CD4-positive, alpha-beta T cell treated with Interferon alpha-2 for 1 hour (primary cell): ENCODE measurements at places on chromosomes 2 and 18.

- DNase-seq, result no peak
Measured at GRCh38 chr18:8741532-8741931, 36.2 kb downstream of the MTCL1 start.

DNA sequence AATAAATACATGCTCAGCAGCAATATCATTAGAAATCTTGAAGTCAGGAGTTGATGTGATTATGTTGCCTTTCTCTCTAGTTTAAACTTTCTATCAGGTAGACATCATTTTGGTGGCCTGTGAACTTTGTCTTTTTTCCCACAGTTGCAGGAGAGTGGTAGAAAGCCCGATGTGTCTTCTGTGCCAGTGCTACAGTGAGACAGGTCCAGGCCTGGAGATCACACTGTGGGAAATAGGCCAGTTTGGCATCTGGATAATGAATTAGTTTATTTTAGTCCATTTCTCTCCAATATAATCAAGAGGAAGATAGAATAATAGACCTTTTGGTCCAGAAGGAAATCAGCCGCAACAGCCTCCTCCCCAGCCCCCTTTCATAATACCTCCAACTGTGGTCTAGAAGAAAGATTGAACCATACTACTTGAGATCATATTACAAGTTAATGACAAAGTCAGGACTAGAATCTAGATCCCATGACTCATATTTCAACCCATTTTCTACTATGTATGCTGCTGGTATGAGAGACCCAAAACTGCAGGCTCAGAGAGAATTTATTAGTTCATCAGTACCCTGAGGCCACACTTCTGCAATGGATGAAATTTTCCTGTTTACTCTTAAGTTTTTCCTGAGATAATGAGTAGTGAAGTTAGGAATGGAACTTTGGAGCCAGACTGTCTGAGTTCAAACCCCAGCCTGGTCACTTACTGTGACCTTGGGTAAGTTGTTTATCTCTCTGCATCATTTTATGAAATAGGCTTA, 20.6 kb downstream of the KCMF1 start:
- DNase-seq, result no peak

- DNase-seq, result no peak
Measured at GRCh38 chr2:229475778-229476177, 204.7 kb upstream of the PID1 start.

DNA sequence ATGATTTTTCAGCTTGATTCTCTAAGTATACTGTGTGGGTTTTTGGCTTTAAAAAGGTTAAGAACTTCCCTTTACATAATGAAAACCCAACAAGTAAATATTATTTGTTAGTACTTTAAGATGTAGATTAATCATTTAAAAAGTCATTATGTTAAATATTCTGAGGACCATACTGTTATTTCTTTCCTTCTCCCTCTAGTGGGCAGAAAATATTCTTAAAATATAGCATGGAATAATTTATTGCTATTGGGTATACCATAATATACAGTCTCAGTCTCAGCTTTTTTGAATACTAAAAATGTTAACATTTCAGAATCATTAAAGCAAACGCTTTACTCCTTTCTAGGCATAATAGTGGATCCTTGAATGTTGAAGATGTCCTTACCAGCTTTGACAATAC, 28.1 kb downstream of the CAMKMT start:
- no peak for DNase-seq

- DNase-seq, result no peak
Measured at GRCh38 chr2:219522111-219523030, 8.1 kb downstream of the ASIC4 start.

DNA sequence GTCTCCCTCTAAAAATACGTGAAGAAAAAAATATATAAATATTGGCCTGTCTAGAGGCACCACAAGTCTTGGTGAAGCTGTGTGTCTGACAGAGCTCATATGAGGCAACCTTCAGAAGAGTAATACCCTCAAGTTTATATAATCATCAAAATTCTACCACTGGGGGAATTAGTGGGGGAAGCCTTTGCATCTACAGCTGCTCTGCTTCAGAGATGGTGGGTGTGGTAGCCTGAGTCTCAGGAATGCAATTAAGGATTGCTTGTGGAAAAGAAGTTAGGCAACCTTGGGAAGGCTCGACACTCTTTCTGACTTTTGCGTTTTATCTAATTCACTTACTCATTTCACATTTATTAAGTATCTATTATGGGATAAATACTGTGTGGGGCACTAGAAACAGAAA, 17.4 kb downstream of the TPGS2 start:
- no peak for DNase-seq

GRCh38 chr18:48791636-48792105, 159.1 kb downstream of the SMAD7 start:
- no peak for DNase-seq

DNA sequence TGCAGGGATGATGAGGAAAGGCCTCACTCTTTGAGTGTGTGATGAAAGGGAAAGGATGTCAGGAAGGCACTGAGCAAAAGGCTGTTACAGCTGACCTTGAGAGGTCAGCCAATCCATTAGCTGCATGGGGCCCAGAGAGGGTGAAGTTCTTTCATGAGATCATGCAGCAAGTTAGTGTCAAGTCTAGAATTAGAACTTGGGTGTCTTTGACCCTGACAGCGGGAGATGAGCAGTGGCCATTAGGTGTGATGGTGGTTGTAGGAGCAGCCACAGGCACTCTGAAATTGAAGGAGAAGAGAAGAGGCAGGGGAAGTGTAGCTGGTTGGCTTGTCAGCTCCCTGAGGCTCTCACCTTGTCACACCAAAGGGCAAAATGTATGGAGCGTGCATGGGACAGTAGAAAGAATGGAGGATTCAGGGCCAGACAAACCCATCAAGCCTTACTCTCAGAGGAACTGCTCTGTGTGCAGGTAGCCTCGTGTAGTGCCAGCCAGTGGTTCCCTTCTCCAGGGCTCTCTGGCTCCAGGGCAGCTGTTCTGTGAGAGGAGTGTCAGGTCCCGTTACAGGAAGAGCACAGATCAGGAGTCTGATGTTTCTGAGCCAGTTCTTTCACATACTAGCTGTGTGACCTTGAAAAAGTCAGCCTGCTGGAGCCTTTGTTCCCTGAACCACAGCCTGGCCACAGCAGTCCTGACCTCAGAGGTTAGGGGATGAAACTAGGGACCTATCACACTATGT, 35.9 kb downstream of the MAP4K4 start:
- DNase-seq, result no peak

- DNase-seq, result peak; percentile 30
Measured at GRCh38 chr18:63342206-63342605, 22.6 kb upstream of the BCL2 start.

DNA sequence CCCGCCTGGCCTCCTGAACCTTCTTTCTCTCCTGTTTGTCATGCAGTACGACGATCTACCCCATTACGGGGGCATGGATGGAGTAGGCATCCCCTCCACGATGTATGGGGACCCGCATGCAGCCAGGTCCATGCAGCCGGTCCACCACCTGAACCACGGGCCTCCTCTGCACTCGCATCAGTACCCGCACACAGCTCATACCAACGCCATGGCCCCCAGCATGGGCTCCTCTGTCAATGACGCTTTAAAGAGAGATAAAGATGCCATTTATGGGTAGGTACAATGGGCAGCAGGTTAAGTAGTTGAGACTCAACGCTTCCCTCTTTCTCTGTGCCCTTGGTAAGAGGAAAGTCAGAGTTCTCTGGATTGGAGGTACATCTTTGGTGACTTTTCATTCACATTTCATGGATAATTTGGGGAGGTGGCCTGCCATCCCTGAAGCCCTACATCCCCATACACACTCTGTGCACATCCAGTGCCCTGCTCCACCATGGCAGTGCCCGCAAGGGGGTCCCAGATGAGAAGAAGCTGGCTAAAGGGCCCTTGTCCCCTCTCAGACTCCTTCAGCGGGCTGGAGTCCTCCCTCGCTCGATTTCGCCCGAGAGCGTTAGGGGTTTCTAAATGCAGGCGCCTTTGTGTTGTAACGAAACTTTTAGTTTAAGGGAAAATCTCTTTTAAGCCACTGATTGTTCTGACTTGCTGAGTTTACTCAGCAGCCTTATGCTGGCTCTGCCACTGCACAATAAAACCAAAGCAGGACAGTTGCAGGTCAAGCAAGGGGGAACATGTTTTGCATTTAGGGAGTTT, 3.0 kb downstream of the MEIS1 start:
- no peak for DNase-seq

- no peak for DNase-seq
Measured at GRCh38 chr2:240136671-240137292, 677 bp upstream of the COPS9 start.
